Heart right ventricle (tissue), 16 donors: ENCODE measurements at places on chromosomes 7 and 10. TPM values are rescaled to one million over a fixed set of nuclear protein-coding genes. Genes with fewer than 3 reads are reported as not detected.

Gene TFAM
- 35.6 TPM for total RNA-seq

Gene NOS3
- total RNA-seq = 24.1 TPM

Gene PLEKHS1
- not detected for total RNA-seq

Gene VSIR
- total RNA-seq = 46.5 TPM

Gene SCART1
- total RNA-seq = 0.15 TPM

Gene SPDYE2B
- total RNA-seq = not detected

DNA sequence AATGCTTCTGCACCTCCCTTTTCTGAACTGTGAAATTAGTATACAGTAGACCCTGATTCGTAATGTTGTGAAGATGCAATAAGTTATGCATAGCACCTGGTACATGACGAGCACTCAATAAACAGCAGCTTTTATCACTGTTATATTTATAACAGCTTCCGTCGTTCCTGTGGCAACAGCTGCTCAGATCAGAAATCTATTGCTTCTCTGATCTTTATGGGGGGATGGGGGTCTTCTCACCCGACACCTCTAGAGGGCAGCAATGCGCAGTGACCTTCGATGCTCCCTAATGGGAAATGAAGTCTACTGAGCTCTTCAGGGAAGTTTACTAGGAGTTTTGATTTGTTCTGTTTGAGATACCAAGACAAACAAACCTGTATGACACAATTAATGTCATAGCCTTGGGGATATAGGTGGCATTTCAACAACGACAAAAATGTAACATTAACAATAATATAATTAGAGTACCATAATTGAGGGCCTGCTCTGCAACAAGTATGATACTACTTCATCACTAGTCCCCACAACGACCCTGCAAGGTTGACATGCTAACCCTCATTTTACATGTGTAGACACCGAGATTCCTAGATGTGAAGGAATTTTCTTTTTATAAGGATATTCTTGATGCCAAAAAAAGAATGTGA, 289.6 kb downstream of the SFMBT2 start:
- no peak overlapping the region for H3K27ac ChIP-seq
- peaks cover 21% of the 10 kb centered on the region for H3K27me3 ChIP-seq
- H3K4me3 ChIP-seq = no peak overlapping the region

GRCh38 chr10:2887391-2888070, 179.8 kb upstream of the PFKP start:
- peaks cover 4% of the 10 kb centered on the region for H3K27me3 ChIP-seq
- H3K4me3 ChIP-seq = no peak overlapping the region
- no peaks in the 10 kb centered on the region for H3K36me3 ChIP-seq
- H3K27ac ChIP-seq = no peak overlapping the region
- H3K4me1 ChIP-seq = no peaks in the 10 kb centered on the region

- DNase-seq = no peak
- H3K36me3 ChIP-seq = no peaks in the 10 kb centered on the region
- no peaks in the 10 kb centered on the region for H3K27me3 ChIP-seq
Measured at GRCh38 chr7:33195264-33195663, 65.9 kb downstream of the BBS9 start.

DNA sequence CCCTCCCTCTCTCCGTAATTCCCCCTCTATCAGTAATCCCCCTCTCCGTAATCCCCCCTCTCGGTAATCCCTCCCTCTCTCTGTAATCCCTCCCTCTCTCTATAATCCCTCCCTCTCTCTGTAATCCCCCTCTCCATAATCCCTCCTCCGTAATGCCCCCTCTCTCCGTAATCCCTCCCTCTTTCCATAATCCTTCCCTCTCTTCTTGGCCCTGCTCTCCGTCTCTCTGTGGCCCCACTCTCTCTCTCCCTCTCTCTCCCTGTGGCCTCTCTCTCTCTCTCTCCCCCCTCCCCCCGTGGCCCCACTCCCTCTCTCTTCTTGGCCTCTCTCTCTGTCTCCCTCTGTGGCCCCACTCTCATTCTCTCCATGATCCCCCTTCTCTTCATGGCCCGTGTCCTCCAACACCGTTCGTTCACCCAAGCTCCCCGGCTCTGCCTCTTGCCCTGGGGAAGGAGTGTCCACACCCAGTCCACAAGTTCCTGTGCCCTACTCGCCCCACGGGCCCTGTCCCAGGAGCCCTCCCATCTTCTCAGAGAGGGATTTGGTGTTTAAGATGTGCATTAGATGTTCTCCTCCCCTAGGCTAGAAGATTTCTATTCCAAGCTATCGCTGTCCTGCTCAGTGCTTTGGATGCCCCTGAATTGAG, 19.8 kb downstream of the SHH start:
- H3K4me3 ChIP-seq = no peak overlapping the region
- H3K27ac ChIP-seq = no peak overlapping the region
- H3K4me1 ChIP-seq = peaks cover 9% of the 10 kb centered on the region
- H3K36me3 ChIP-seq = no peaks in the 10 kb centered on the region
- H3K27me3 ChIP-seq = peaks cover 29% of the 10 kb centered on the region

GRCh38 chr10:132961787-132962622, 19.6 kb upstream of the CFAP46 start:
- peak overlapping the region; percentile 30 for H3K4me3 ChIP-seq
- no peak overlapping the region for H3K27ac ChIP-seq
- peak; percentile 63 for DNase-seq
- H3K36me3 ChIP-seq = no peaks in the 10 kb centered on the region
- H3K4me1 ChIP-seq = no peaks in the 10 kb centered on the region

DNA sequence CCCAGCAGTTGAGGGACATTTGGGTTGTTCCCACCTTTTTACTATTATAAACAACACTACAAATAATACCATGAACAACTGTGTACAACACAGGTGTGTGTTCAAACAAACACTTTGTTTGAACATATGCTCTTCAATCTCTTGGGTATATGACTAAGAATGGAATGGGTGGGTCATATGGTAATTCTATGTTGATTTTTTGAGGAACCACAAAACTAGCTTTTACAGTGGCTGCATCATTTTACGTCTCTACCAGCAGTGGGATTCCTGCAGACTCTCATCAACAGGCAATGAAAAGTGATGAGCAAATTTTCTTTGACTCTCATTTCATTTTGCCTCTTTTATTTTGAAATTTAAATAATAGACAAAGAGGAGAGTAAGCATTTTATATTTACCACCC, 116.9 kb upstream of the KLF14 start:
- H3K36me3 ChIP-seq = no peaks in the 10 kb centered on the region
- no peaks in the 10 kb centered on the region for H3K27me3 ChIP-seq
- no peaks in the 10 kb centered on the region for H3K4me1 ChIP-seq
- DNase-seq = no peak
- no peak overlapping the region for H3K4me3 ChIP-seq

- no peaks in the 10 kb centered on the region for H3K27me3 ChIP-seq
- no peak overlapping the region for H3K27ac ChIP-seq
Measured at GRCh38 chr7:104931181-104931781, 82.7 kb upstream of the KMT2E start.

- peak overlapping the region; percentile 83 for H3K4me3 ChIP-seq
- H3K4me1 ChIP-seq = peaks cover 33% of the 10 kb centered on the region
- H3K36me3 ChIP-seq = no peaks in the 10 kb centered on the region
- no peak overlapping the region for H3K27ac ChIP-seq
- DNase-seq = no peak
Measured at GRCh38 chr10:127908106-127908958, 1.4 kb downstream of the PTPRE start.

- no peaks in the 10 kb centered on the region for H3K27me3 ChIP-seq
- no peaks in the 10 kb centered on the region for H3K36me3 ChIP-seq
- H3K27ac ChIP-seq = peak overlapping the region; percentile 12
- no peak for DNase-seq
- peaks cover 14% of the 10 kb centered on the region for H3K4me1 ChIP-seq
Measured at GRCh38 chr7:94170836-94171235, 166.7 kb upstream of the BET1 start.

- no peak for DNase-seq
- peaks cover 18% of the 10 kb centered on the region for H3K4me1 ChIP-seq
- H3K36me3 ChIP-seq = peaks cover 52% of the 10 kb centered on the region
- H3K27me3 ChIP-seq = no peaks in the 10 kb centered on the region
Measured at GRCh38 chr7:157406971-157407370, 70.2 kb downstream of the DNAJB6 start.

GRCh38 chr10:7373039-7373438, 37.8 kb downstream of the SFMBT2 start:
- H3K4me1 ChIP-seq = no peaks in the 10 kb centered on the region
- peaks cover 51% of the 10 kb centered on the region for H3K36me3 ChIP-seq
- no peak overlapping the region for H3K4me3 ChIP-seq
- no peaks in the 10 kb centered on the region for H3K27me3 ChIP-seq
- no peak overlapping the region for H3K27ac ChIP-seq
- DNase-seq = no peak

GRCh38 chr10:71087622-71088021, 124.7 kb upstream of the UNC5B start:
- H3K4me3 ChIP-seq = no peak overlapping the region
- no peaks in the 10 kb centered on the region for H3K27me3 ChIP-seq
- no peak overlapping the region for H3K27ac ChIP-seq

GRCh38 chr7:26038201-26038990, 113.6 kb upstream of the NFE2L3 start:
- H3K36me3 ChIP-seq = no peaks in the 10 kb centered on the region
- H3K4me1 ChIP-seq = no peaks in the 10 kb centered on the region
- H3K27me3 ChIP-seq = peaks cover 38% of the 10 kb centered on the region
- H3K4me3 ChIP-seq = no peak overlapping the region
- no peak overlapping the region for H3K27ac ChIP-seq
- no peak for DNase-seq

GRCh38 chr7:155489862-155490696, 32.1 kb downstream of the EN2 start:
- peaks cover 90% of the 10 kb centered on the region for H3K27me3 ChIP-seq
- peak overlapping the region; percentile 38 for H3K4me3 ChIP-seq
- peaks cover 16% of the 10 kb centered on the region for H3K4me1 ChIP-seq

GRCh38 chr7:94250124-94250523, 144.6 kb upstream of the COL1A2 start:
- no peaks in the 10 kb centered on the region for H3K4me1 ChIP-seq
- no peaks in the 10 kb centered on the region for H3K36me3 ChIP-seq
- H3K27me3 ChIP-seq = no peaks in the 10 kb centered on the region

- no peaks in the 10 kb centered on the region for H3K36me3 ChIP-seq
- H3K4me3 ChIP-seq = no peak overlapping the region
- no peak for DNase-seq
- H3K4me1 ChIP-seq = no peaks in the 10 kb centered on the region
- no peaks in the 10 kb centered on the region for H3K27me3 ChIP-seq
Measured at GRCh38 chr7:150307904-150308303, 15.3 kb upstream of the LRRC61 start.

DNA sequence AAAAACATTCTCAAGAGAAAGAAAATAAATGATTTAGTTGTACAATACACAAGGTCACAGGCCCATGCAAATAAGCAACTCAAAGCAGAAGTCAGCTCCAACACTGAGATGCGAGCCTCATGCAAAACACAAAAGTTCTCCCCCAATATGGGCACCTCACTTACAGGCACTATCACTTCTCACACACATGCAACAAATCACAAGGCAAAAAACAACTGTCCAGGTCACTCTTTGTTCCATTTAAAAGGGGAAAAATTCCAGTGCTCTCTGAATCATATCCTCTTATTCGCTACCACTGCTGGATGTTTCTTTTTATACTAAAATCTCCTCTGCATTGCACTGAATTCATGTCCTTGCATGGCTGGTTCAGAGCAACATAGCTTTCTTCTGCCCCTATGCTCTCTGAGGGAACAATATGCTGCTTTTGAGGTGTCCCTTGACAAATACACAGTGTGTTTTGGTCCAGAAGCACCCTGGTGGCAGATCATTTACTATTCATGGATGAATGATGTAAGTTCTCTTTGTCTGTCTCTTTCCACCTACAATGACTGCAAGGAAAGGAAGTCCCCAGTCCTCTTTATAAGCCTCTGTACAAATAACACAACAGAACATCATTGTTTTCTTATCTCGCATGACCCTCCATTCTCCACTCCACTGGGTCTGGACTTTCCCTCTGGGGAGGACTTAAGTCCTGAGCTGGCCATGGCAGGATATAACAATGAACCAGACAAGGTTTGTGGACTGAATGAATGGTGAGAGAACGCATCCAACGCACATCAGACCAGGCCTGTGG, 85.4 kb upstream of the GSDME start:
- H3K36me3 ChIP-seq = no peaks in the 10 kb centered on the region
- no peak overlapping the region for H3K4me3 ChIP-seq
- H3K27ac ChIP-seq = peak overlapping the region; percentile 27
- no peaks in the 10 kb centered on the region for H3K27me3 ChIP-seq
- H3K4me1 ChIP-seq = no peaks in the 10 kb centered on the region
- DNase-seq = no peak

DNA sequence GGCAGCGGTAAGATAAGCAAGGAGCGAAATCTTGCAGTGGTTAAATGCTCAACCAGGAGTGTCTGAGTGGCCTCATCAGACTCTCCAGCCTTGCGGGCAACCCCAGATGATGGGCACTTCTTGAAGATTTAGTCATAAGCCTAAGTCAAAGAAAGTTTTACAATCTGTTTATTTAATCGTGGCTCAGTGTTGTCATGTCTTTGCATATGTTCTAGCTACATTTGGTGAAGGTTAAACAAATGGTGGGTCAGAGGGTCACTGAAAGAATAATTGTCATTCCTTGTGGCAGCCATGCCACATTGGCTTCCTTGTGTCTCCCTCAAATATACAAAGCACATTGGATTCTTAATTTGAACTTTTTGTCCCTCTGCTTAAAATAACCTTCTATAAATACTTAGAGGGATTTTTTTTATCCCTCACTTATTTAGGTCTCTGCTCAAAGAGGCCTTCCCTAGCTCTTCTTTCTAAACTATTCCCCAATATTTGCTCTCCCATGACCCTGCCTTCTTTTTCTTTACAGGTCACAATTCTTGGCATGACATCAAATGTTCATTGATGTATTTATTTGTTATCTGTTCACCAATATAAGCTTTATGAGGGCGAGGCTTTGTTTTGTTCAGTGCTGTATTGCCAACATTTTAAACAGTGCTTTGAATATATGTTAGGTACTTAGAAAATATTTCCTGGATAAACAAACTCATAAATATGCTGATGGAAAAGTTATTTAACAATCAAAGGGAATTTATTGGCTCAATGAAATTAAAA, 68.7 kb downstream of the NEUROD6 start:
- no peak for DNase-seq
- no peaks in the 10 kb centered on the region for H3K27me3 ChIP-seq
- no peak overlapping the region for H3K27ac ChIP-seq
- no peaks in the 10 kb centered on the region for H3K4me1 ChIP-seq
- H3K36me3 ChIP-seq = no peaks in the 10 kb centered on the region

- H3K4me3 ChIP-seq = peak within 1 kb of the TSS; percentile 86
- peak within 1 kb of the TSS; percentile 77 for H3K27ac ChIP-seq
- H3K36me3 ChIP-seq = no peaks in the 10 kb centered on the region
Measured at GRCh38 chr10:22714479-22715289, at the start of gene PIP4K2A. Gene PIP4K2A (minus strand): TSS chr10:22714578. CDS start chr10:22714326, 252 bp downstream.

- DNase-seq = no peak
- no peak overlapping the region for H3K4me3 ChIP-seq
- peaks cover 100% of the 10 kb centered on the region for H3K4me1 ChIP-seq
- peaks cover 9% of the 10 kb centered on the region for H3K36me3 ChIP-seq
- H3K27me3 ChIP-seq = no peaks in the 10 kb centered on the region
- peak overlapping the region; percentile 57 for H3K27ac ChIP-seq
Measured at GRCh38 chr10:79184657-79185056, 115.9 kb downstream of the ZMIZ1 start.
